ENCODE measurements at places on chromosomes 5 and 9. TPM values are rescaled to one million over a fixed set of nuclear protein-coding genes. Genes with fewer than 3 reads are reported as not detected.

DNA sequence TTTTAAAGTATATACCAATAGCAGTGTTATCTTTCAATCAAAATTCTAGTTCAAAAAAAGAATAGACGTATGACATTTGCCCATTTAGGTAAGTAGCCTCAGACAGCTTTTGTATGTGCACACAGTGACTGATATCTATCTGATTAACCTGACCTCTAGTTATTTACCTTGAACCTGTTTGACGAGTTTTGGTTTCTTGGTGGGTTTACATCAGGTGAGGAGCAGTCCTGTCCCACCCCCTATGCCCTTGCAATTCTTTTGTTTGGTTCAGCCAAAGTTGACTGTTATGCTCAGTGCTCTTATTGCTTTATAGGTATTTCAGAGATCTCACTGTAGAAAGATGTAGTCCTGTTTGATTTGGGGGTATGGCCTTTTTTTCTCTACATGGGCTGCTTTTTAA is 147.2 kb downstream of the ISOC1 start:
- H3K4me1 ChIP-seq = no peaks in the 10 kb centered on the region
- no peaks in the 10 kb centered on the region for H3K36me3 ChIP-seq
- no peak overlapping the region for H3K4me3 ChIP-seq
- no peak overlapping the region for H3K27ac ChIP-seq
- no peaks in the 10 kb centered on the region for H3K27me3 ChIP-seq

DNA sequence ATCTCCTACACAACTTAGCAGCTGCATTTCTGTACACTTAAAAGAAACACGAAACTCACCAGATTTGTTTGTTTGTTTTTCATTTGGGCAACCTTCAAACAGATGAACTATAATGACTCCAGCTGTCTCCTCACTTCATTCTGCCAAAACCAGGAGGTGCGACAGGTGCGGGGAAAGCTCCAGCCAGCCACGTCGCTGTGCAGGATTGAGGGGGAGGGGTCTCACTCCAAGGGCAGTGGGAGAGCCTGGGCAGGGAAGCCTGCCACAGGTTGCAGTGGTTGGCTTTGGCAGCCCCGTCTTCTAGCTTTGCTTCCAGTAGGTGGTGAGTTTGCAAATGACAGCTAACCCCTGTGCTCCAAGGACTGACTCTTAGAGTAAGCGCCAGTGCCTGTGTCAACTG is 215.8 kb downstream of the CEMIP2 start:
- peaks cover 29% of the 10 kb centered on the region for H3K27me3 ChIP-seq
- no peak for DNase-seq
- H3K4me1 ChIP-seq = no peaks in the 10 kb centered on the region
- no peaks in the 10 kb centered on the region for H3K36me3 ChIP-seq

DNA sequence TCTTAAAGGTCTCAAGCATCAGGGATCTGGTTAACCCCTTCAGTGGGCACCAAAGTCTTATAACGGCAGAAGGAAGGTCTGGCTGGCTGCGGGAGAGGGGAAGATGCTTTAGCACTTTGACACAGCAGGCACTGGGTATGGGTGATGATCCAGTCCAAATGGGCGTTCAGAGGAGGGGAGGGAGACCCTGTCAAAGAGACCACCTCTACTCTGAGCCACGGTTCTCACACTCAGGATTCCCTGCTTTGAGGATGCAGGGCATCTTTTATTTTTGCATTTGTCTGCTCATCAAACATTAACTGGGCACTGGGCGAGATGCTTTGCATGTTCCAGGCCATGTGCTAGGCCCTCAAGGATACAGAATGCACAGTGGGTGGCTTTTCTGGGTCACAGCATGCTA is 204.0 kb downstream of the DAB2IP start:
- H3K27ac ChIP-seq = no peak overlapping the region
- no peak overlapping the region for H3K4me3 ChIP-seq
- DNase-seq = no peak

GRCh38 chr5:180343831-180344695 is 9.1 kb downstream of the GFPT2 start:
- no peak overlapping the region for H3K27ac ChIP-seq
- DNase-seq = no peak
- no peaks in the 10 kb centered on the region for H3K4me1 ChIP-seq
- H3K27me3 ChIP-seq = peaks cover 7% of the 10 kb centered on the region
- H3K36me3 ChIP-seq = no peaks in the 10 kb centered on the region

C9 gene
- total RNA-seq = not detected

DNAI1 gene
- not detected for total RNA-seq
